ENCODE measurements at places on chromosomes 11 and 22. TPM values are rescaled to one million over a fixed set of nuclear protein-coding genes. Genes with fewer than 3 reads are reported as not detected.

The SAA2 gene
- total RNA-seq, result 0.08 TPM

The SAMM50 gene
- total RNA-seq, result 34.6 TPM

The RAPSN gene
- total RNA-seq, result 0.12 TPM

The CNTF gene
- 0.90 TPM for total RNA-seq

The PRODH gene
- total RNA-seq, result 0.08 TPM

The SMPD1 gene
- 28.4 TPM for total RNA-seq

The NEFH gene
- total RNA-seq, result 0.08 TPM

The SEPTIN3 gene
- 0.35 TPM for total RNA-seq

The OR4D9 gene
- not detected for total RNA-seq
